ENCODE measurements at places on chromosomes 7 and 10.

- no peak for DNase-seq
These were observed 170.3 kb downstream of the TCERG1L start for GRCh38 chr10:131141207-131141606.

GRCh38 chr7:78114993-78115392 lies 316.4 kb downstream of the PHTF2 start:
- no peak for DNase-seq

GRCh38 chr7:149883048-149883438 lies 9.3 kb downstream of the ATP6V0E2 start:
- DNase-seq, result no peak

GRCh38 chr10:110502851-110503301 lies 5.2 kb downstream of the DUSP5 start:
- DNase-seq, result no peak

- no peak for DNase-seq
These were observed 429.6 kb downstream of the AUTS2 start for GRCh38 chr7:70027867-70028266.

GRCh38 chr7:138125598-138126111 lies 49.4 kb downstream of the AKR1D1 start:
- DNase-seq, result no peak

GRCh38 chr7:74042746-74043522 lies 15.0 kb downstream of the ELN start:
- DNase-seq, result no peak

GRCh38 chr10:70950801-70951200 lies 62.4 kb upstream of the PCBD1 start:
- no peak for DNase-seq

DNA sequence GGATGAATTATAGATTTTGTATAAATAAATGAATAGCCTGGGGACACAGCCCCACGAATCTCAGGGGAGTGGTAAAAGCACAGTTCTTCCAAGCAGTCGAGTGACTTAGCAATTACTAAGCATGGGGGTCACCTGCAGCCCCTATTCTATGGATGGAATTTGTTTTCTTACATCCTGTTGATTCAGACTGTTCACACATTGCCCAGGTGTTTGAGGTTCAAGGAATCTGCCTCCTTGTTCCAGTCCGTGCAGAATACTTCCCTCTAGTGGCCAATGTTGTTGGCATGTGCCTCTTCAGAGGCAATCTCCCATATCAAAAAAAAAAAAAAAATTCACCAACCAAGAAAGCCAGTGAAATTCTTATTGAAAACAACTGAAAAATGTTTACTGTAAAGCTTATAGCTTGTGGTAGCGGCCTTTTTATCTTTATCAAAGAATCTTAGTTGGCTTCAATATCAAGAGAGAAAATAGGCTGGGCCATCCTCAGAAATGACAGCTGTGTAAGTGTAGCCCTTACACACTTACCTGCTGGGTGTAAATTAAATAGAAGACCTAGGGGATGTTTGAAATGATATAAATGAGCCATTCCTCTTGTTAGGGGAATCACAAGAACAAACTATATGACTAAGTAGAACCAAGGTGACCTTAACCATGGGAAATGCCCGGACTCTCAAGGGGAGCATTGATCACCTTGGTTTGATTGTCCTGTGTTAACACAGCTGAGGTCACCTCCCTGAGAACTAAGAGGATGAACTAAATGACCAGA lies 7.8 kb downstream of the LIPM start:
- no peak for DNase-seq

DNA sequence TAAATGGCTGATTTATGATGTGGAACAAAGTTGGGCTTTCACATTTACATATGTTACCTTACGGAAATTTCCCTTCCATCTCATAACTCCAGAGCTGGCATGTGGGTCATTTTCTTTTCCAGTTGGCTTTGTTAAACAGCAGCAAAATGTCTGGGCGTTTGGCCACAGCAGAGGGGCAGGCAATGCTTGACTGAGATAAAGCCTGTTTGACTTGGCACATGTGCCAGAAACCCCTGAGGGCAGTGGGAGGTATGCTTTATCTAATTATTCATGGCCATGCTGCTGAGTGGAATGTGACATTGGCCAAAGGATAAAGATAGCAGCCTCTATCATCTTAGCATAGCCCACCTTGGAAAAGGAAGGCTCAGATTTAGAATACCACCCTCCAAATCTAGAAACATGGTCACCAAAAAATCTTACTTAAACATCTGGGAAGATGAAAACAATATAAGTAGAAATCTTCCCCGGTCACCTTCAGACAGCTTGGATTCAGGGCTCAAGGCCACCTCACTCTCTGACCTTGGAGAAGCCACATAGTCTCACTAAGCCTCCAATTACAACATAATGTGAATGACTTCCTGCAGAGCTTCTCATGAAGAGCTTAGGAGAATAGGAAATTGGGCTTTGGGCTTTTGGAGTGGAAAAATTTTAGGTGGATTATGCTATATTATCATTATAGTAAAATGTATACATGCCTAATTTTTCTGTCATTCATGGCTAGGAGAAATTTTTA lies 101.5 kb downstream of the GRM3 start:
- DNase-seq, result no peak

DNA sequence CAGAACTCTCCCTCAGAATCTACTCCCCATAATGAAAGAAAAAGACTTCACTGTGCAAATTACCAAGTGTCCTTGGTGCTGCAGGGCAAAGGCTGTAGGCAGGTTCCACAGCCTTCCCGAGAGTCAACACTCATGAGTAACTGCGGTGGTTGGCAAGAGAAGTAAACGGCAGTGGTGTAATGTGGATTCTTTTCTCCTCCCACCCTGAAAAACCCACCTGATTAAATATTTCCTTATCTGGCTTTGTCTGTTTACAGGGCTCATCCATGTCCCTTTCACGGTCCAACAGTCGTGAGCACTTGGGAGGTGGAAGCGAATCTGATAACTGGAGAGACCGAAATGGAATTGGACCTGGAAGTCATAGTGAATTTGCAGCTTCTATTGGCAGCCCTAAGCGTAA lies 300.9 kb downstream of the BICC1 start:
- DNase-seq, result no peak

DNA sequence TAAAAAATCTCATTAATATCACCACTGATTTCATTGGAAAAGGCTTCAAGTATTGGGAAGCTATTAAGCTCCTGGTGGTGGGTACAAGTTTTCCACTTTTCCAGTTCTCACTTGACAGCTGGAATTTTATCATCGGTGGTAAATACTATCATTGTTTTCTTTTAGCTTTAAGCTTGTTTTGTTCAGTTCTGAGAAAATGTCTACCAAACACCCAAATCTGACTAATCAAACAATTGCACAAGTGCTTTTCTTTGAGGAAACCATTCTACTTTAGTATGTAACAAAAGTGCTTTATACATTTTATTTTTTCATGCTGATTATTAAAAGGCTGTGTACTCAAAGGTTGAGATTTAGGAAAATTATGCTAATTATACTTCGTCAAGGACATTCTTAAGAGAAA lies 7.9 kb downstream of the PRPF18 start:
- no peak for DNase-seq

DNA sequence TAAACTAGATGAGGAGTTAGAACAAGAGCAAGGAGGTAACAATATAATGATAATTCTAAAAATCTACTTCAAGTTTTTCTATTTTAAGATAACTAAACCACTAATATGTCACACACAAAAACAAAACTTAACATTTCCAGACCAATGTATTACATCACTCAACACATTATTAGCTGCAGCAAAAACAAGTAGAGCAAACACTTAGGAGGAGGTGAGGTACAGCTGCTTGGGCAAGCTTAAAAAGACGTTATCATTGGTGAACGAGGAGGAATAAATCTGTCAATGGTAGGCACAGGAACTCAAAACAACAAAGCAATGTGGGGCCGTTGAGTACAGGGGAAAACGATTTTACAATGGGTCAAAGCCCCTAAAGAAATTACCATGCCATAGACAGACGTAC lies 58.8 kb downstream of the EZH2 start:
- no peak for DNase-seq

DNA sequence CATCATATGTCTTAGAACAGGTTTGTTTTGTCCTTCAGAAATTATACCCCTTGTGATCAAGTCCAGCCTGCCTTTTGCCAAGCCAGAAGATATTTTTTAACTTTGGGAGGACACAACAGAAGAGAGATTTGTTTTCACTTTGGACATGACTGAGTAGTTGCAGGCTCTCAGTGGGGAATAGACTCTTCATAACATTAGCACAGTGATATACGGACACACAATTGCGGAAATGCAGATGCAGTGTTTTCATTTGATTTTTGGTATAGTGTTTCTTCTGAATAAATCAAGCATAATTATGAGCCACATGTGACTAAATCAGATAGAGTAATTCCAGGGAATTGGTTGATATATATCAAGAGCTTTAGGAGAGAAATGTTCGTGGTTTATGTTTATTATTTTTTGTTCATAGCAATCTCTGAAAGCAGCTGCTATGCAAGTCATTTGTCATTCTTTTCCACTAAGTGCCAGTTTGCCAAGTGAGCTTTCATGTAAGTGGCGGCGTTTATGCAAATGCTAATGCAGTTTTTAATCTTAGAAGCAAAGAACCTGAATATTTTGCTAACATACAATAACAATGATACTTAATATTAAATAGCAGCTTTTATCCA lies 69.6 kb upstream of the HDAC9 start:
- no peak for DNase-seq

GRCh38 chr7:3201306-3201705 lies 99.7 kb upstream of the SDK1 start:
- DNase-seq, result no peak

DNA sequence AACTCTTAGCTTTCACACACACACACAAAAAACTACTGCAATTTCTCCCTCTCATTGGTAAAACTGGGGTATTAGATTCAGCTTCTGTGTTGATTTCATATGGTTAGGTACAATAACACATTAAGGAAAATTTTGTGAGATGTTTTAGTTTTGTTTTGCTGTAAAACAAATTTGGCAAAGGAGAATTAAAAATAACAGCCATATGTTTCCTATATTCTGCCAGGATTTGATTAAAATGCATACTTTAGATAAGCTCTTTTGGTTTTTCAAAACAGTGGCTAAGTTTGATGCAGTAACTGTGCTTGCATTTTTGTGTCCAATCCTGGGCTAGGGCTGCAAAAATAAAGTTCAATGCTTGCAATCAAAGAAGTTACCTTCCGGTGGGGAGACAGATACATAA lies 126.3 kb downstream of the CALCR start:
- DNase-seq, result no peak

DNA sequence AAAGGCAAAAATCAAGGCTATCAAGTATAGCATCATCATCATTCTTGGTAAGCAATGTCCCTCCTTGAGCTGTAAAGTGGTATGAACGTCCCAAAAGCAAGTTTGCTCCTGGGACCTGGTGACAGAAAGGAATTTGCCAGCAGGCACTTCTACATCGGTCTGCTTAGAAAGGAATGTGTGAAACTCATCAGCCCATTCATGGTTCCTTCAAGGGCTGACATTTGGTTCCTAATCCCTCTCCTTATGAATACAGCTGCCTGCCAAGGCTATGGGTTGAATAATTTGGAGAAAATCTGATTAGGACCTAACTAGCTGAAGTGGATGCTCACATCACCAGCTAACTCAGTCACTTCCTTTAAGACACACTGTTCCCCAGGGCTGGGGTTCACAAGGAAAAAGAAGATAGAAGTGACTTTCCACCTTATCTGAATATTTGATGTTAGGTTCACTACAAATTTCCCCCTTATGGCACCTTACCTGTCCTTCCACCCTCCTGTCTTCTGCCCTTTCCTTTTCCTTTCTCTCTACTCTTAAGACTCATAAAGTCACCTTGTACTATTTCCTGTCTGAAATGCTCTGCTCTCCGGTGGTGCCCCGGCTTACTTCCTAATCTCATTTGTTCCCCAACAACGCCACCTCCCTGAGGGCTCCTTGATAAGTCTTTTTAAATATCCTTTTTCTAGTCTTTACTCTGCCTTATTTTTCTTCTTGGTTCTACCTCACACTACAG lies 187.1 kb downstream of the NPSR1 start:
- no peak for DNase-seq

DNA sequence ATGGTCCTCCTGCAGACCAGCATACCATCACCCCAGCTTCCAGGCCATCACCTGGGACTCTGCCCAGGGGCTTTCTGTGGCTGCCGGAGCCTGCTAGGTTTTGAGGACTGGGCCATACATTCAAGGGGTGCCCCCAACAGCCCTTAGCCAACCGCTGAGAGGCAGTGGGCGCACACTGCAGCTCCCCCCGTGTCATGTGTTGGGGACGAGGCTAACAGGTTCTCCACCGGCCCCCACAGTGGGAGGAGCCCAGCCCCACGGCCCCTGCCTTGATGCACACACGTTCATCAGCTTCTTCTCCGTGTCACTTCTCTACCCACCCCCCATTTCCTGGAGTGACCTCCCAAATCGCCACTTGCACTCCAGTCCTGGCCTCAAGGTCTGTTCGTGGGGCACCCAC lies 543.2 kb upstream of the FOXK1 start:
- no peak for DNase-seq

DNA sequence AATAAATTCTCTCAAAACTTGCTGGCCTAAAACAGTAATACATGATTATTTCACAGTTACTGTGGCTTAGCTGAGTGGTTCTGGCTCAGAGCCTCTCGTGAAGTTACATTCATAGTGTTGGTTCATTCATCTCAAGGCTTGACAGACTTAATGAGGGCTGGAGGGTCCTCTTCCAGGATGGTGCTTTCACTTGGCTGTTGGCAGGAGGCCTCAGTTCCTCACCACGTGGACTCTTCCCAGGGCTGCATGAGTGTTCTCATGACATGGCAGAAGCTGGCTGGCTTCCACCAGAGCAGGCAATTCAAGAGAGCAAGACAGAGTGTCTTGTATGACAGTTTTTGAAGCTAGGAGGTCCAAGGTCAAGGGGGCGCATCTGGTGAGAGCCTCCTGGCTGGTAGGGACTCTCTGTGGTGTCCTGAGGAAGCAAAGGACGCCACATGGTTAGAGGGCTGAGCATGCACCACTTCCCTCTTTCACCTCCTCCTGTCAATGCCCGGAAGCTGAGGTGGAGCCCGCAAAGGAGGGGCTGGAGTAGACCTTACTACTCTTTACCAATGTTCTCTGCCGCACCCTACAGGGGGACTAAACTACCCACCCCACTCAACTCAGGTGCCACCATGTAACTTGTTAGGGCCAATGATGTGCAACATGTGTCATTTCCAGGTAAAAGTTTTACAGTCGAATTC lies 58.2 kb upstream of the YAE1 start:
- DNase-seq, result peak; percentile 2

GRCh38 chr7:105345003-105345402 lies 43.7 kb downstream of the SRPK2 start:
- DNase-seq, result no peak

- peak; percentile 79 for DNase-seq
These were observed at the start of gene PRKAR2B for GRCh38 chr7:107044347-107045194. TSS of gene PRKAR2B (plus strand) at chr7:107044705. CDS start at chr7:107044908, 203 bp downstream.

GRCh38 chr7:107180378-107180777 lies 11.6 kb downstream of the HBP1 start:
- no peak for DNase-seq

GRCh38 chr10:119253433-119254174 lies 46.2 kb downstream of the GRK5 start:
- DNase-seq, result no peak

- DNase-seq, result no peak
These were observed 57.9 kb downstream of the AFAP1L2 start for GRCh38 chr10:114346176-114347031.

- DNase-seq, result peak; percentile 64
These were observed 2.1 kb downstream of the RET start for GRCh38 chr10:43078986-43079273.

- DNase-seq, result peak; percentile 41
These were observed 604.1 kb downstream of the GALNT17 start for GRCh38 chr7:71735961-71736556.

- no peak for DNase-seq
These were observed 7.5 kb upstream of the SND1 start for GRCh38 chr7:127644484-127644883.

Data from GM12891 (cell line).